ENCODE measurements at places on chromosomes 16 and 17.

DNA sequence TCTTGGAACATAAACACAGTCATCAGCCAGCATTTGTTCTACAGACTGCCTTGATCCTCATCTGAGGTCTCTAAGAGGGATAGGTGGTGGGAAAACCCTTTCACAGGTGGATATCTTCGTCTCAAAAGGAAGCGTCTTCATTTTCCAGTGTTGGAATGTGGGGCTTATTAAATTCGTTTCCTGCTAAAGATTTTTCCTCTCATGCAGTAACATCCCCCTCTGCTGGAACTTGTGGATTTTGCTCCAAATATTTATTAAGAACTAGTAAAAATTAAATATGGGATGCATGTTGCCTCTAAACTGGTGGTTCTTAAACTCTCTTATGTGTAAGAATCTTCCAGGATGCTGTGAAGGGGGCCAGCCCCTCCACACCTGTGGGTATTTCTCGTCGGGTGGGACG is 20.1 kb upstream of the MLYCD start:
- DNase-seq = peak; percentile 59

DNA sequence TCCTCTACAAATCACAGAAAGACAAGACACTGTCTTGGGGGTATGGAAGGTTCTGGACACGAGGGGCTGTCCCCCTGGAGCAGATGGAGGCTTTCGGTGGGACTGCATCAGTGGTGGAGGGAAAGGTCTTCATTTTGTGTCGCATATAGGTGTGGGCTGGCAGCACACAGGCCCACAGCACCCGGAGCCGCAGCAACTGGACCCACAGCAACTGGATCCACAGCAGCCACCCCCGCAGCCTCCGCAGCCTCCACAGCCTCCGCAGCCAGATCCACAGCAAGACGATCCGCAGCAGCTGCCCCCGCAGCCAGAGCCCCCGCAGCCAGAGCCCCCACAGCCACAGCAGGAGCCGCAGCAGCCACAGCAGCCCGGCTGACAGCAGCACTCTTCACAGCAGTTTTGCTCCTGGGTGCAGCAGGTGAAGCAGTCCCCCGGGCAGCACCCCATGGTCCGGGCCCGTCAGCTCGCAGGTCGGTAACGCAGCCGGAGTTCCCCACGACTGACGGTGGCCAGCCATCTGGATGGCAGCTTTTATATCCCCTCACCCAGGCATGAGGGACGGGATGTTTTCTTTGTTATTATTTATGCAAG is at the start of gene KRTAP17-1:
TSS of gene KRTAP17-1 (minus strand) at position 507 of the 591 bp plus-strand sequence. CDS start at position 447, 60 bp downstream.
- no peak for DNase-seq

DNA sequence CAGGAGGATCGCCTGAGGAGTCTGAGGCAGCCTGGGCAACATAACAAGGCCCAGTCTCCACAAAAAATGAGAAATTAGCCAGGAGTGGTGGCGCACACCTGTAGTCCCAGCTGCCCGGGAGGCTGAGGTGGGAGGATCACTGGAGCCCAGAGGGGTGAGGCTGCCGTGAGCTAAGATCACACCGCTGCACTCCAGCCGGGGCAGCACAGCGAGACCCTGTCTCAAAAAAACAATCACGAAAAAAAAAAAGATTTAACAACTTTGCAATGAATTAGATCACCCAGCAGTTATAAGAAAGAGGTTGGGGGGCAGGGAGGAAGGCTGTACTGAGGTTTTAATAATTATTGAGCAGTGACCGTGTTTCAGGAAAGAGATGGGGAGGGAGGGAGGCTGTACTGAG is 49.4 kb downstream of the RPH3AL start:
- DNase-seq = no peak

DNA sequence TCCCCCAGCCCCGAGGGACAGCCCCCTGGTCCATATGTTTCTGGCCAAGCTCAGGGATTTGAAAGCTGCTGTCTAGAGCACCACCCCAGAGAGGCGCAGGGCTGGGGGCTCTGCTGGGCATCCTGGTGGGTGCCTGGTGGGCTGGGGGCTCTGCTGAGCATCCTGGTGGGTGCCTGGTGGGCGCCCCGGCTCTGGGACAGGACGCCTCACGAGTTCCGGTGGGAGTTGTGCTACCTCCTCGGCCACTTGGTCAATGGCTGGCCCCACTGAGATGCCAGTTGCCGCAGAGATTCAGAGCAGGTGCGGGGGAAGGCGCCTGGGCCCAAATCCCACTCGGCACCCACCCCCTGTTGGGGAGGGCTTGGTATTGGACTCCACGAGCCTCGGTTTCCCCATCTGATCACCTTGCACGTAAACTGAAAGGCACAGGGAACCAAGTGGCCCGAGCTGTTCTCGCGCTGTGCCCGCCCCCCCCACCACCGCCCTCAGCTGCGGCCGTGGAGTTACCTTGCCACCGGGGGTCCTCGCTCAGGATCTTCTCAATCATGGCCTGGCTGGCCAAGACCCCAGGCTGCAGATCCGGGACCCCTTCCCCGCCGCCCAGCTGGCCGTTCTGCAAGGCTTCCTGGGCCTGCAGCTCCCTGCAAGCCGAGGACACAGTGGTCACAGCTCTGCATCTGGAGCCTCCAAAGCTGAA is 13.3 kb downstream of the UNKL start:
- no peak for DNase-seq

DNA sequence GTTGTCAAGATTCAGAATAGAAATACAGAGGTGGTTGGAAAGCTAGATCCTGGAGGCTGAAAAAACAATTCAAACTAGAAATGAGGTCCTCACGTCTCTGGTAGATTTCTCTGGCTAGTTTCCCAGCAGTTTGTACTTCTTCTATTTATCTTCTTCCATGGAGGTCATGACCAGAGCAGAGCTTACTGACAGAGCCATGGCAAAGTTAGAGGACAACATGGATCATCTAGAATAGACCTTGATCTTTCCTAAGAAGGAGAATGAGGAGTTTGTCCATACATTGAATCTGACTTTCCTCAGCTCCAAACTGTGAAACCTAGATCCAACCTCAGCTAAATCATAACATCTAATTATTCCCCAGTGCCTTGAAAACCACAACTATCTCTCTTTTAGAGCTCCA is 900.8 kb upstream of the GOT2 start:
- no peak for DNase-seq

GRCh38 chr17:45170931-45171337 is 9.3 kb downstream of the HEXIM2 start:
- no peak for DNase-seq

DNA sequence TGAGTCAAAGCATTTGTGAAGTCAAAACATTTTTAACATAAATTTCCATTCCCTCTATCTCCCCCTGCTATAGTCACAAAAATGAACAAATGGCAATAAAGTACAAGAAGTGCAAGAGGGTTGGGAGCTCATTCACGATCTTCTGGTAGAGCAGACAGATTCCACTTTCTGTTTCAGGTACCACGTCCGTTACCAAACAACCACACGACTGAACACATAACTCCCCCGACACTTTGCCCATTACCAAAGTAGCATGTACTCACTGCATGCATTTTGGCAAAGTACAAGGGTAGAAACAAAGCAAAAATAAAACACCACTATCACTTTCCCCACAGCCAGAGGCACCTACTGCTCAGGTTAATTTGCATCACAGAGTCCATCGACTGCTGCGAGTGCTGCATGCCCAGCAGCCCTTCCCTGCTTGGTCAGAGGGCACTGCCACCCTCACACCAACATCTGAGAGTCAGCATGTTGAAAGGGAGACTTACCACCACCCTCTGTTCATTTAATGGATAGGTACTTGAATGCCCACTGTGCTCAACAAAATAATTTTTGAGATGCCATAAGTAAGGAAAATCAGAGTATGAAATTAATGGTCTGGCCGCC is 150.3 kb upstream of the AXIN2 start:
- DNase-seq = peak; percentile 24
